ENCODE measurements at places on chromosomes 12 and 14. TPM values are rescaled to one million over a fixed set of nuclear protein-coding genes. Genes with fewer than 3 reads are reported as not detected.

Gene CMTM5
- not detected for total RNA-seq

Gene RPGRIP1
- not detected for total RNA-seq

Gene P2RX2
- total RNA-seq = not detected

Gene RDH16
- total RNA-seq = under 0.01 TPM

Gene PMEL
- 0.40 TPM for total RNA-seq

Gene SLC17A8
- total RNA-seq = not detected

Gene SCN8A
- 21.8 TPM for total RNA-seq

Gene RAB5B
- 71.9 TPM for total RNA-seq

Gene CLEC1B
- total RNA-seq = not detected
